ENCODE measurements at places on chromosomes 13 and 19.

DNA sequence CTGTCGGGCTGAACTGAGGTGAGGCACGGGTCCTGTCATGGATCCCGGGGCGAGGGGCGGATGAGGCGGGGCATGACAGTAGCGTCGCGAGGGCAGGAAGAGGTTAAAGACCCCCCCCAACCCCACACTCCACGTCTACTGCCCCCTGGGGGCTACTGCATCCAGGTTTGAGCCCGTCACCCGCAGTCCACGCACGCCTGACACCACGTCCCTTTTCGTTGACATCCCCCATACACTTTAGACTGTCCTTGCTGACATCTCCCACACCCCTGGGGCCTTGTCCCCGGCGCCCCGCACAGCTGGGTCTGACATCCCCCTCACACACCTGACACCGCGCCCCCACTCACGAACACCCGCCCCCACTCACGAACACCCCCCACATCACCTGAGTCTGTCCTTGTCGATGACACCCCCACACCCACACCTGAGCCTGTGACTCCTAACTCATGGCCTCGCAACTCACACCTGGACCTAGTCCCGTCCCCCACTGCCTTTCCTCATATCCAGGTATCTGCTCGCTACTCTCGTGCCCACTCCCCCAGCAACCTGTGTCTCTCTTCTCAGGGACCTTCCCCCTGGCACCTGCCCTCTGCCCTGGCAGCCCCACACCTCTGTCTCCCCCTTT, 416 bp downstream of the SLC25A42 start:
- DNase-seq: no peak

- DNase-seq: no peak
These were observed 20.6 kb upstream of the UQCRFS1 start for GRCh38 chr19:29233591-29233990.

DNA sequence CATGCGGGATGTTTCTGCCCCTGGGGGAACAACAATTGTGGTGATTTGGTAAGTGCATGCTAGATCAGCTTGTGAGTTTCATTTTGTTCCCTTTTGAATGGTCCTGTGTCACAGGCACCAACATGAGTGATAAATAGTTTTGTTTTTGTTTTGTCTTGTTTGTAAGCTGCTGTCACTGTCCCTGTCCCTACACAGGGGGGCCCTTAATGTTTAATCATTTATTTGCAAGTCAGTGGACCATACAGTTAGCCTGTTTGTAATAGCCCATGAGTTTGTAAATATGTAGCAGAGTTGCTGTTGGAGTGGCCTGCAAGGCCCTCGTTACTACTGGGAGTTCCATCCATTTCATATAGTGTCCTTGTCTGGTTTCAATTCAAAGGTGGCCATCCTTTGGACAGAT, 979.6 kb upstream of the SPRY2 start:
- DNase-seq: no peak

GRCh38 chr13:19984430-19985218, 26.1 kb downstream of the ZMYM2 start:
- peak; percentile 37 for DNase-seq

DNA sequence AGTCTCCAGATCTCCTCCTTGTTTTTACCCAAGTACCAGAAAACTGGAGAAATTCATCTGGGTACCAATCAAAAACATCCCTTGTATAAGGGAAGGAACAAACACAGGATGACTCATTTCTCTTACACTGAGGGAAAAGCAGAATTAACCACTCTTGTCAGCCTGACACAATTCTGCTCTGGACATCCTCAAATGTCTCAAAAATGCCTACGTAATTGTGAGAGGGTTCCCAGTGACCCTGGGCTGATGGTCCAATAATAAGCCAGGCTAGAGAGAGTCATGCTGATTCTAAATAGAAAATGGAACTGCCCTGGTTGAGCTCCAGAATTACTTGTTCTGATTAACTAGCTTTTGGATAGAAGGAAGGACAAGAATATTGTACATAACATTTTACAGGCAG, 14.5 kb downstream of the ZNF708 start:
- DNase-seq: no peak

DNA sequence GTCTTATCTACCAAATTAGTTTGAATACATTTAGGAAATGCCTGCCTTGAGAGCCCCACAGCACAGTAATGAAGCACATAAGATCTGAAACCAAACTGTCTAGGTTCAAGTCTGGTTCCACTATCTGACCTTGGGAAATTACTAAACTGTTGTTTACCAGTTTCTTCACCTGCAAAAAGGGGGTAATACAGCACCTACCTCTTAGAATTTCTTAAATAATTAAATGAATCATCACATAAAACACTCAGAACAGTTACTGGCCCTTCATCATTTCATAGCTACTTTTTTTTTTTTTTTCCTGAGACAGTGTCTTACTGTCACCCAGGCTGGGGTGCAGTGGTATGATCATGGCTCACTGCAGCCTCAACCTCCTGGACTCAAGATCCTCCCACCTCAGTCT, 59.6 kb downstream of the USP12 start:
- no peak for DNase-seq

- DNase-seq: no peak
These were observed 575.9 kb downstream of the MYO16 start for GRCh38 chr13:109205315-109205714.

- no peak for DNase-seq
These were observed 2.0 kb downstream of the MTUS2 start for GRCh38 chr13:28822151-28822550.

DNA sequence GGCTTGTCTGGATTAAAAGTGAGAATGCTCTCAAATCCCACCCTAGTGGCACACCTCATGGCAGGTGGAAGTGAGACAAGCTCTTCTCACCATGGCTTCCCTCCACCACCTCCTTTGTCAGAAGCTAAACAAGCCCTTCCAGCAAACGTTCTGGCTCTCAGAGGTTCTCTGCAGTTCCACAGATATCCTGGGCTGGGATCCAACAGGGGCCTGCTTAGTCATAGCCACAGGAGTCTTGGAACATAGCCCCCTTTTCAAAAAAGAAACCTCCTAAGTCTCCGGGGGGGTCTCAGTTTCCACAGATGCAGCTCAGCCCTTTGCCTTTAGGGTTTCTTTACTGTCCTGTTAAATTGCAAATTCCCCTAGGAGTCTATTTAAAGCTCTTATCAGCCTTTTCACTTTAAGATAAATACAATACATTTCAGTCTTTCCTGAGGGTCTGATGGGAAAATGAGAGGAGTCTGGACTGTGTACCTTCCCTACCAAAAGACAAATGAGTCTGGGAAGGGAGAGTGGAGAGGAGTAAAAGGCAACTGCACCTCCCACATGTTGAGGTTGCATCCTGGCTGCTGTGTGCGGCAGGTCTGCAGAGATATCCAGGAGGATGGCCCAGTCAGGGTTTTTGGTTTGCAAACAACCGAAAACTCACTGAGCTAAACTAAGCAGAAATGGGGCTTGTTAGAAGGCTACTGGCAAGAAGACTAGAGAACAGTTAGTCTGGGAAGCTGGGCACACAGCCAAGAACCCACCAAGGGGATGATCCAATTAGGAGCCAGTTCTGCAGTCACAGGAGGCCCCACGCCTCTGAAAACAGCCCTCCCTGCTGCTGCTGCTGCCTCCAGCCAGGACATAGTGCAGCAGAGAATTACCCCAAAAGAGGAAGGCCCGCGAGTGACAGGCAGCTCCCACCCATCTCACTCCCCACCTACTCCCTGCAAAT, 41.4 kb upstream of the SERP2 start:
- peak; percentile 98 for DNase-seq

GRCh38 chr19:3527238-3527910, 11.6 kb upstream of the TEKTIP1 start:
- no peak for DNase-seq

DNA sequence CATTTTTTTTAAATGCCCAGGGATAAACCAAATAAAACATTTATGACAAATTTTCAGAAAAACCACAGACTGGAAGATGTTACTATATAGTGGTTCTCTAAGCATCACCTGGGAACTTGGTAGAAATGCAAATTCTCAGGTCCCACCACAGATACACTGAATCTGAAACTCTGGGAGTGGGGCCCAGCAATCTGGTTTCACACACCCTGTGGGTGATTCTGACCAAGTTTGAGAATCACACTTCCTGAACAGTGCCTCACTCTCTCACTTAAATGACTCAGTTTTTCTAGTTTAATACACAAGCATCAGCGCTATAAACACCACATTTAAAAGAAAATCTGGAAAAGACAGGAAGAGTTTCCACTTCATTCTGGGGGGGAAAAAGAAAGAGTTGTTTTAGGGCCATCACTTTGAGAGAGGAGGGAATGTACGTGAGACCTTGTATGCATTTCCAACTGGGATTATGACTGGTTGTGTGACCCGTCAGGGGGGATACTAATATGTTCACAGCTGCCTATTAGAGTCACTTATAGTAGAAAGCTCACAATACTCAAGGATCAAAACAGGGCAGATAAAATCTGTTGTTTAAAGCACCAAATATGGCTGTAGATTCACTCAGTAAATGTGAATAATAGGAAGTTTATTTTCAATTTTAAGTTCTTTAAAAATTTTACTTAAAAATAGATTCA, 567.7 kb downstream of the GPC6 start:
- no peak for DNase-seq

DNA sequence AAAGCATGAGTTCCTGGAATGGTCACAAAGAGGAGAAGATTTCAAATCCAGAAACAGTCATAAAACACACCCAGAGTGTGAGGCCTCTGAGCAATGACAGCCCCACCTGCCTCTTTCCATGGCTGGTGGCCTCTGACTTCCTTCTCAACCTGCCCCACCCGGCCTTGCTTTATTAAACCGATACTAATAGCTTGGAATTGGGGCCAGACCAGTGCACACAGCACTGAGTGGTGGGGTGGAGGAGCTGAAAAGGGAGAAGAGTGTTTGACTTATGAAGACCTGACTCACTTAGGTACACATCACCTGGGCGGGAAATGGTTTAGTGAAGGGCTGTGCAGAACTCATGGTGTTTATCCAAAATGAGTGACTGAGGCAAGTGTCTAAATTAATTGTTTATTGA, 20.7 kb upstream of the CEACAM6 start:
- no peak for DNase-seq

GRCh38 chr19:40667602-40668001, 22.8 kb downstream of the NUMBL start:
- no peak for DNase-seq

DNA sequence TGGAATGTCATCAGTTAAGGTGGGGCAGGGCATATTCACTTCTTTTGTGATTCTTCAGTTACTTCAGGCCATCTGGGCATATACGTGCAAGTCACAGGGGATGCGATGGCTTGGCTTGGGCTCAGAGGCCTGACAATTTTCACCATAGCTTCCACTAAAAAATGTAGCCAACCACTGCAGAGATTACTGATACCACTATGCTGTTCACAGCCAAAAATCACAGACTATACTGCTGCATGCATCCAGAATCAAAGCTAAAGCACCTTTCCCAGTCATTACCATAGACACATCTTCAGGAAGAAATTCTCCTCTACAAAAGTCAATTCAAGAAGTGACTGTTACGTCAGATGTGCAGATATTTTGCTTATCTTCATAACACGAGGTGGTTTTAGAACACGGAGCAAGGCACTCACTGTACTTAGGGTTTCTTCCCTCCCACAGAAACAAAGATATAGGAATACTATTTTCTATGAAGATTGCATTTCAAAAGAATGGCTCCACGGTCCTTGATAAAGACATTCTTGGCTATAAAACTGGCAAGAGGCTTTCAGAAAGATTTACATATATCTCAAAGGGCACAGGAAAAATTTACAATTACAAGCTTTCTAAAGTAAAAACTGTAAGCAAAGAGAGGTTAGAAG, 1556.6 kb upstream of the PRR20A start:
- no peak for DNase-seq

- peak; percentile 20 for DNase-seq
These were observed 2.2 kb downstream of the CXCL17 start for GRCh38 chr19:42440357-42441048.

GRCh38 chr13:62057286-62057685, 641.6 kb upstream of the PCDH20 start:
- no peak for DNase-seq

- DNase-seq: no peak
These were observed 120.9 kb downstream of the DLEU7 start for GRCh38 chr13:50722440-50723125.

DNA sequence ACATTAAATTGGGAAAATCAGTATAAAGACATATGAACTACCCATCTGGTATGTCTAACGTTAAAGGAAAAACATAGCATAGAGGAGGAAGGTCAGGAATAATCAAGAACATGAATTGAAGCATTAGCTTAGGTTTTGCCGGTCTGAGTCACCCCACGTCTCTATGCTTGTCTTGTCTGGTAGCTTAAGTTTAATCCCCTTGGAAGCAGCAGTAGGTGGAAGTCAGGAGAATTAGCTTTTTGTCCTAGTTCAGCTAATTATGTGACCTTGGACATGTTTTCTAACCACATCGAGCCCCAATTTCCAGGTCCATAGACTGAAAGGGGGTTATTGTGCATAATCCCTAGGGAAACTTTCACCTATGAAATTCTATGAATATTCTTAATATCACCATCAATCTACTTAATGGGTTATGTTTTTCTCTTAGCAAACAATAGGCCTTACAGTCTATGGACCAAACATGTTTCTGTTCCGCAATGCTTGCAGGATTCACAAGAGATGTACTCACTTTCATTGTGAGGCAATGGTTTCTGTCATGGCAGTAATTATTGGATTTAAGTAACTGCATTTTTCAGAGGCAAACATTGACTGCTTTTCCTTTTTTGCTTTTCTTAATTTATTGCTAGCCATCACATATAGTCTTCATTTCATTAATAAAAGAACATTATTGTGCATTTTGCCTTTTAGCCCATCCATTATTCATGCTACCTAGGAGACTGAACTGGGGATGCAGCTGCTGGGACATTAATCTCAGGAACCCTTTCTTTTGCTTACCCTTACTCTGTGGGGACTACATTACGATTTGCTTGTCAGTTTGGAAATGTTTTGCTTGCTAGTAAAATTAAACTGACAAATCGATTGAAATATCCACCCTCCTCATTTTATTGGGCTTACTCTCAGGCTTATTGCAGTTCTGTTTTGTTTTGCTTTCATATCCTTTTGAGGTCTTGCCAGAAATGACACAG, 304.8 kb upstream of the MAB21L1 start:
- DNase-seq: no peak

GRCh38 chr19:43636121-43636683, 3.4 kb downstream of the CADM4 start:
- DNase-seq: no peak

DNA sequence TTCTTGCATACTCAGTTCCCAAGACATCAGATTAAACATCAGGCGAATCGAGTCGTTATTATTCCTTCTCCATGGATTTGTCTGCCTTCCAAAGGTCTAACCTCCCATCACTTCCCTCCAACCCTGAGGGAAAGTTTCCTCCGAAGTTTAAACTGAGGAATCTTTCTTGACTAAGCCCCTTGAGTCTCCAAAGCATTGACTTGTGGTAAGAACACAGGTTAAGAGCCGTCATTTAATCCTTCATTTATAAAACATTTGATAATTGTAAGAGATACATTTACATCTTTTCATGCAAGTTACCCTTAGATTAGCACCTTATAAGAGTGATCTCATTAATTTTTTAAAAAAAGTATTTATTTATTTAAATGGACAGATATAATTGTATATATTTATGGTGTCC, at the start of gene OR7A10:
OR7A10 (minus strand) TSS at position 101 of the 400 bp plus-strand sequence. CDS start 7,045 bp downstream, outside the sequence.
- no peak for DNase-seq

DNA sequence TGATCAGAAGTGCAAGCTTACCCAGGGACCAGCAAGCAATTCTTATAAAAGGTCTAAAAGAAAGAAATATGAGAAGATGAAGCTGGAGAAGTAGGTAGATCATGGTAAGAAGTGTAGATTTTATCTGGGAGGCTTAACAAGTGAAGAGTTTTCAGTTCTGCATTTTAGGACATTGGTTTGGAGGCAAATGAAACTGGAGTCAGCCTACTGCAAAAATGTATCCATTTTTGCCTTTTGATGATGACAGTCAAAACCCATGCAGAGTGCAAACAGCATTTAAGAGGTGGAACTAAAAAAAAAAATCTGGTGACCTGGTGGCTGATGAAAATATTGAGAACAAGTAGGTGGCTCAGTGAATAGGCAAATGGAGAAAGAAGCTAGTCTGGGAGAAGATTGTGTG, 216.9 kb downstream of the DNAJC15 start:
- no peak for DNase-seq
